Stimulated activated CD8-positive, alpha-beta memory T cell treated with anti-CD3 and anti-CD28 coated beads, Interleukin-2, amount 100 ng/mL, for 1 hour (primary cell): ENCODE measurements at places on chromosomes 4 and X.

- no peak for DNase-seq
Measured at GRCh38 chrX:40116925-40117324, 19.2 kb upstream of the BCOR start.

DNA sequence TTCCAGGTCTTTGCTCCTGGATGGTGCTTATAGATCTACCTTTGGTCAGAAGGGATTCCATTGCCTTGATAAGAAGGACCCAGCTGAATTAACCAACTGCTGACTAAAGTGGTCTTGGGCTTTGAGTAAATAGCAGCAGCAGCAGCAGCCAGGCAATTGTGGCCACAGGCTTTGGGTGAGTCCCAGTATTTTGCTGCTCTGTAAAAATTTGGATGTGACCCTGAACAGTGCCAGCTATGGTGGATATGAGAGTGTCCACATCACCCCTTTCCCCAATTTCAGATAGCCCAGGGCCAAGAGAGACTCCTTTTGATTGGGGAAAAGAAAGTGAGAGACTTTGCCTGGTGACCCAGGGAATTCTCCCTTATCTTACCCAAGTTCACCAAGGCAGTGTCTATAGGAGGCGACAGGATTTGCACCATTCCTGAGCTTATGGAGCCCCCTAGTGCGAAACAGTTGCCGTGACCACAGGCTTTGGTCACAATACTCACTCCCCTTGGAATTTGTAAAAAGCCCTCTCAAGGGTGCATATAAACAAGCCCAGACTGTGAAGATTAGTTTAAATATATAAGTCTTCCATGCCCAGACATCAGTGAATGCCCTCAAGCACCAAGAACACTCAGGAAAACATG, 518.0 kb downstream of the TMA16 start:
- no peak for DNase-seq

- no peak for DNase-seq
Measured at GRCh38 chr4:124902001-124902515, 189.5 kb upstream of the ANKRD50 start.

DNA sequence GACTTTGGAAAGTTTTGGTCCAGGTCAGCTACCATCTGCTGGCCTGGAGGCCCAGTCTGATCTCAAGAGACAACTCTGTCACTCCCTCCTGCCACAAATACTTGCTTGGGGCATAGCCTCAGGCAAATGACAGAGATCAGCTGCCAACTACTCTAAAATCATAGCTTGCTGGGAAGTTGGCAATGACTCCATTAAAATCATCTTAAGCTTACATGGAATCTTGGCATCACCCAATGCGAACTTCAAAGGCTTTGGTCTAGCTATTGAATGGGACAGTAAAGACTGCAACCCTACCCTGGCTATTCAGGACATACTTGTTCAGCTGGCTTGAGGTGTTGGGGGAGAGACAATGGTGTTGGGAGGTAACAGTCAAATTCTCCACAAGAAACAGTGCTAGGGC, 7.0 kb upstream of the USO1 start:
- no peak for DNase-seq

DNA sequence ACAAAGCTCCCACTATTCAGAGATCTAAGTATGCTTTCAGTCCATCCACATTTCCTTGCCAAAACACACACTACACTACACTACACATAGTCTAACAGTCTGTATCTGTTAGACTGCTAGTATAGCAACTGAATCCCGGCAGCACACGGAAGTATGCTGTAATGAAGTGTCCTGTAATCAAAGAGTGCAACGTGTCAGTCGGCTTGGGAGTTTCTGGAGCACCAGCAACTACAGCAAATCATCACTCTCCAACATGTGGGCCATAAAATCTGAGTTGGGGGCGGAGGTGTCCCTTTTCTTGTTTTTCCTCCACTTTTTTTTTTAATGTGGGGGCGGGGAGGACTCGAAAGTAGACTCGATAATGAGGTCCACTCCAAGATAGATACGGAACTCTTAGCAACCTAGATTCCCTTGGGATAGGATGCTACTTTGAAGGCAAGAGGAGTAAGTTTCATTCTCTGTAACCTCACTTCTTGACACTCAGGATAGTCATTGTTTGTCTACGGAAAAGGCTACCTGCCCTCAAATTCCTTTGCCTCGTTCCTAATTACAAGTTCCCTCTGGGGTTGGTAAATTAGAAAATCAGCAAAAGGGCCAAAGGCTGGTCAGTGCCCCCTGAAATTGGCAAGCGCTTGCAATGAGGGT, 722 bp downstream of the SLC10A7 start:
- no peak for DNase-seq
